ENCODE measurements at places on chromosomes 5 and 9. TPM values are rescaled to one million over a fixed set of nuclear protein-coding genes. Genes with fewer than 3 reads are reported as not detected.

The KCNV2 gene
- total RNA-seq, result not detected

The FCHSD1 gene
- 18.1 TPM for total RNA-seq

The SLCO6A1 gene
- total RNA-seq, result not detected

The GABBR2 gene
- 205 TPM for total RNA-seq

The PCDHB12 gene
- total RNA-seq, result 13.7 TPM

The NRG2 gene
- total RNA-seq, result 10.9 TPM

The ZNF782 gene
- 14.4 TPM for total RNA-seq

The FAM193B gene
- total RNA-seq, result 127 TPM

The IER5L gene
- 17.0 TPM for total RNA-seq

The RRAGA gene
- 144 TPM for total RNA-seq

The ENC1 gene
- total RNA-seq, result 675 TPM

The TEX48 gene
- not detected for total RNA-seq

The KCTD16 gene
- 49.4 TPM for total RNA-seq

The LYRM7 gene
- total RNA-seq, result 27.2 TPM

The BTNL9 gene
- total RNA-seq, result 17.7 TPM

The C9orf43 gene
- 1.5 TPM for total RNA-seq

The ZNF462 gene
- 34.9 TPM for total RNA-seq

The CCL19 gene
- total RNA-seq, result not detected

The P4HA2 gene
- 36.2 TPM for total RNA-seq

The C5orf24 gene
- total RNA-seq, result 68.7 TPM

The MRPL36 gene
- 38.2 TPM for total RNA-seq

The KLHL3 gene
- total RNA-seq, result 41.0 TPM

The IL31RA gene
- not detected for total RNA-seq
